Caco-2 (cell line): ENCODE measurements at places on chromosomes 1 and 21. TPM values are rescaled to one million over a fixed set of nuclear protein-coding genes. Genes with fewer than 3 reads are reported as not detected.

EVI5 gene
- total RNA-seq, result 31.2 and 32.8 TPM in 2 replicates

CHIA gene
- total RNA-seq, result not detected in 2 replicates

KLF17 gene
- total RNA-seq, result not detected in 2 replicates

SPRR4 gene
- not detected in 2 replicates for total RNA-seq

DMBX1 gene
- 0.16 TPM in 1 of 2 replicates, not detected in the other for total RNA-seq

RPRD2 gene
- 24.3 and 25.0 TPM in 2 replicates for total RNA-seq

ZFP69 gene
- total RNA-seq, result 2.5 and 2.6 TPM in 2 replicates

FTCD gene
- total RNA-seq, result 3.5 and 4.5 TPM in 2 replicates

KCNA2 gene
- 0.11 TPM in 1 of 2 replicates, not detected in the other for total RNA-seq

TNFRSF18 gene
- total RNA-seq, result not detected in 2 replicates

TMEM269 gene
- total RNA-seq, result 0.58 and 0.68 TPM in 2 replicates

SLC44A3 gene
- total RNA-seq, result 16.9 and 23.7 TPM in 2 replicates

MNDA gene
- not detected in 2 replicates for total RNA-seq

ELAVL4 gene
- total RNA-seq, result not detected in 2 replicates

TGFBR3 gene
- 12.2 and 15.2 TPM in 2 replicates for total RNA-seq

HES4 gene
- total RNA-seq, result 45.5 and 53.8 TPM in 2 replicates

PPFIA4 gene
- total RNA-seq, result 8.7 and 9.4 TPM in 2 replicates

SLC30A1 gene
- total RNA-seq, result 21.6 and 26.6 TPM in 2 replicates

ATAD3C gene
- 0.84 and 0.95 TPM in 2 replicates for total RNA-seq

HCN3 gene
- 8.0 and 8.8 TPM in 2 replicates for total RNA-seq

SMIM1 gene
- total RNA-seq, result 7.1 and 9.4 TPM in 2 replicates

PGLYRP3 gene
- not detected in 2 replicates for total RNA-seq

TMEM51 gene
- total RNA-seq, result 24.7 and 25.0 TPM in 2 replicates

XCL2 gene
- total RNA-seq, result not detected in 2 replicates

RGS1 gene
- not detected in 2 replicates for total RNA-seq

KRTAP11-1 gene
- not detected in 2 replicates for total RNA-seq

IGSF3 gene
- 21.8 and 24.0 TPM in 2 replicates for total RNA-seq

GJA5 gene
- total RNA-seq, result 0.51 and 0.75 TPM in 2 replicates

CRYBG2 gene
- 63.3 and 66.1 TPM in 2 replicates for total RNA-seq

RNF186 gene
- not detected in 2 replicates for total RNA-seq

NCAM2 gene
- not detected in 2 replicates for total RNA-seq

ZNF648 gene
- total RNA-seq, result not detected in 2 replicates

CD1E gene
- not detected in 2 replicates for total RNA-seq

ZBED6 gene
- 19.9 and 20.5 TPM in 2 replicates for total RNA-seq

THEM5 gene
- not detected in 2 replicates for total RNA-seq

AQP10 gene
- total RNA-seq, result 0.50 and 1.3 TPM in 2 replicates

SASS6 gene
- total RNA-seq, result 9.5 and 10.1 TPM in 2 replicates

PRAMEF8 gene
- not detected in 2 replicates for total RNA-seq

NPL gene
- total RNA-seq, result 3.5 and 4.8 TPM in 2 replicates

SLC35A3 gene
- total RNA-seq, result 16.9 and 17.4 TPM in 2 replicates

MANEAL gene
- total RNA-seq, result 24.8 and 25.9 TPM in 2 replicates

TTC4 gene
- 14.0 and 14.8 TPM in 2 replicates for total RNA-seq

CAMK2N1 gene
- 47.5 and 55.0 TPM in 2 replicates for total RNA-seq

ADORA3 gene
- not detected in 2 replicates for total RNA-seq

TLR5 gene
- 1.8 TPM in 2 replicates for total RNA-seq

DTL gene
- total RNA-seq, result 20.3 and 23.6 TPM in 2 replicates

NKAIN1 gene
- 0.12 TPM in 1 of 2 replicates, not detected in the other for total RNA-seq

FCRL4 gene
- total RNA-seq, result not detected in 2 replicates

TEDDM1 gene
- not detected in 2 replicates for total RNA-seq

FAM229A gene
- total RNA-seq, result 2.1 and 2.6 TPM in 2 replicates

PTPN7 gene
- not detected in 2 replicates for total RNA-seq

NLRP3 gene
- total RNA-seq, result not detected in 2 replicates

KANK4 gene
- total RNA-seq, result 18.9 and 21.5 TPM in 2 replicates

MAN1C1 gene
- 2.7 and 3.5 TPM in 2 replicates for total RNA-seq
